ENCODE measurements at places on chromosomes 16 and 17. TPM values are rescaled to one million over a fixed set of nuclear protein-coding genes. Genes with fewer than 3 reads are reported as not detected.
A peak's percentile ranks its signal among the peaks of the same experiment; 100 is the strongest.

The KRT24 gene
- not detected for total RNA-seq

The PLLP gene
- 0.26 TPM for total RNA-seq

The PMP22 gene
- 0.62 TPM for total RNA-seq

DNA sequence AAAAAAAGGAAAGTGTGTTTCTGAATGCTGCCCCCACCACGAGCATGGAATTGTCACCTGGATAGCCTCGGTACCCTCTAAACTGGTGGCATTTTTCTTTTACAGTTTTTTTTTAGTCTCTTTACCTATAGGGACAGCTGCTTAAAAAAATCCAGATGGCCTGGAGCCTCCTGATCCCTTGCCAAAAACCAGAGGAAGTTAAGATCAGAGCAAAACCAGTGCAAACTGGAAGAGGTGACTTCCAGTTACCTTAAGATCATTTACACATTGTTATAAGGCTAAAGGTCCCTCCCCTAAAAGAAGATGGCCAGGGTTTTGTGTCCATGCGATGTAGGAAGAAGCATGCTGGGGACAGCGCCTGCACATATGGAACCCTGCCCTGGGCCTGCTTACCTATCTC, 3.5 kb downstream of the MEFV start:
- DNase-seq = no peak
- H3K27me3 ChIP-seq = peaks cover 3% of the 10 kb centered on the region
- H3K4me1 ChIP-seq = no peaks in the 10 kb centered on the region
- H3K27ac ChIP-seq = no peak overlapping the region
- no peak overlapping the region for H3K4me3 ChIP-seq

DNA sequence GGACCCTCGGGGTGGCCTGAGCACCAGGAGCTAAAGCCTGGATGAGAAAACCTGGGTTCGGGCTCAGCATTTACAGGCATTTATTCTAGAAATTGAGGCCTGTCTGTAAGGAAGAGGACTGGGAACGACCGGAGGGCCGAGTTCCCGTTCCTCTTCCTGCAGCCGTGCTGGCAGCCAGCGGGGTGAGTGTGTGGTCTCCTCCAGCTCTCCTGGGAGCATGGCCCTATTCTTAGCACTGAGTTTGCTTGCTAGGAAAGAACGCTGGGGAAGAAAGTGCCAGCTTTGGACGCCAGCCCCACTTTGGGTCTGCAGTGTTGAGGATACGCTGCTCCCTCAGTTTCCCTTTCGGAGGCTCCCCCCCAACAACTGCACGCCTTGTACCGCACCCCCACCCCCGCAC, 49.6 kb downstream of the MGAT5B start:
- H3K27me3 ChIP-seq = peaks cover 8% of the 10 kb centered on the region
- no peak overlapping the region for H3K4me3 ChIP-seq
- no peaks in the 10 kb centered on the region for H3K4me1 ChIP-seq
- DNase-seq = no peak

GRCh38 chr16:90057738-90058173, 19.4 kb downstream of the PRDM7 start:
- H3K4me1 ChIP-seq = no peaks in the 10 kb centered on the region
- H3K27me3 ChIP-seq = peaks cover 5% of the 10 kb centered on the region
- H3K27ac ChIP-seq = no peak overlapping the region
- H3K4me3 ChIP-seq = no peak overlapping the region
- DNase-seq = no peak

DNA sequence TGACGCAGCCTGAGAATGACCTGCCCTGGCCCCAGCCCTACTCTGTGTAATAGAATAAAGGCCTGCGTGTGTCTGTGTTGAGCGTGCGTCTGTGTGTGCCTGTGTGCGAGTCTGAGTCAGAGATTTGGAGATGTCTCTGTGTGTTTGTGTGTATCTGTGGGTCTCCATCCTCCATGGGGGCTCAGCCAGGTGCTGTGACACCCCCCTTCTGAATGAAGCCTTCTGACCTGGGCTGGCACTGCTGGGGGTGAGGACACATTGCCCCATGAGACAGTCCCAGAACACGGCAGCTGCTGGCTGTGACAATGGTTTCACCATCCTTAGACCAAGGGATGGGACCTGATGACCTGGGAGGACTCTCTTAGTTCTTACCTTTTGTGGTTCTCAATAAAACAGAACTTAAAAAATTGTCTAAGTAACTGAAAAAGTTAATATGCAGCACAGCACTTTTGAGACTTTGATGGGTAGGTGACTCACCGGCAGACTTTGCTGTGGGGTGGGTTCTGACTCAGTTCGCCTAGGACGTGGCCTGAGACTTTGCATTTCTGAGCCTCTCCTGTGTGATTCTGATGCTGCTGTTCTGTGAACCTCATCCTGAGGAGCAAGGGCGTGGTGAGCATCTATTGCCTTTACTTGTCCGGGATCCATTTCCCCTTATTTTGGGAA, 5.7 kb downstream of the LAT start:
- peaks cover 49% of the 10 kb centered on the region for H3K36me3 ChIP-seq
- H3K4me1 ChIP-seq = peaks cover 39% of the 10 kb centered on the region
- H3K27me3 ChIP-seq = no peaks in the 10 kb centered on the region
- H3K4me3 ChIP-seq = peak overlapping the region; percentile 95
- H3K27ac ChIP-seq = peak overlapping the region; percentile 94

GRCh38 chr16:29820730-29821642, 724 bp downstream of the MVP start:
- H3K4me3 ChIP-seq = peak overlapping the region; percentile 96
- peaks cover 30% of the 10 kb centered on the region for H3K36me3 ChIP-seq
- peak overlapping the region; percentile 86 for H3K27ac ChIP-seq
- no peaks in the 10 kb centered on the region for H3K27me3 ChIP-seq

GRCh38 chr17:79890706-79891105, 51.5 kb upstream of the CBX4 start:
- no peaks in the 10 kb centered on the region for H3K4me1 ChIP-seq
- no peak overlapping the region for H3K4me3 ChIP-seq
- H3K27ac ChIP-seq = no peak overlapping the region
- H3K36me3 ChIP-seq = no peaks in the 10 kb centered on the region
